DMS79 (cell line): ENCODE measurements at places on chromosomes 13 and 19.

DNA sequence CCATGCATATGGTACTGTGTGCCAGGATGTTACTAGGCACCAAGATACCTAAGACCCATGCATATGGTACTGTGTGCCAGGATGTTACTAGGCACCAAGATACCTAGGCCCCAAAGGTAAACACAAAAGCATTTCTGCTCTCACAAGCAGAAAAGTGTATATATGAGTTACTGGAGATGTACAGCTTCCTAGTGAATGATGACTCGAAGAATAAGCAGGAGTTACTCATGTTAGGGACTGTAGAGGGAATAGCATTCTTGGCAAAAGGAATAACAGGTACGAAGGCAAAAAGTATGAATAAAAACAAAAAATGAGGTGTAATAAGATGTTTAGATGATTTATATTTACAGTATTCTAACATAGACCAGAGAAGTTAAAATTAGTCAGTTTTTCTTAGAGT, 383.7 kb downstream of the DIAPH3 start:
- DNase-seq: no peak

DNA sequence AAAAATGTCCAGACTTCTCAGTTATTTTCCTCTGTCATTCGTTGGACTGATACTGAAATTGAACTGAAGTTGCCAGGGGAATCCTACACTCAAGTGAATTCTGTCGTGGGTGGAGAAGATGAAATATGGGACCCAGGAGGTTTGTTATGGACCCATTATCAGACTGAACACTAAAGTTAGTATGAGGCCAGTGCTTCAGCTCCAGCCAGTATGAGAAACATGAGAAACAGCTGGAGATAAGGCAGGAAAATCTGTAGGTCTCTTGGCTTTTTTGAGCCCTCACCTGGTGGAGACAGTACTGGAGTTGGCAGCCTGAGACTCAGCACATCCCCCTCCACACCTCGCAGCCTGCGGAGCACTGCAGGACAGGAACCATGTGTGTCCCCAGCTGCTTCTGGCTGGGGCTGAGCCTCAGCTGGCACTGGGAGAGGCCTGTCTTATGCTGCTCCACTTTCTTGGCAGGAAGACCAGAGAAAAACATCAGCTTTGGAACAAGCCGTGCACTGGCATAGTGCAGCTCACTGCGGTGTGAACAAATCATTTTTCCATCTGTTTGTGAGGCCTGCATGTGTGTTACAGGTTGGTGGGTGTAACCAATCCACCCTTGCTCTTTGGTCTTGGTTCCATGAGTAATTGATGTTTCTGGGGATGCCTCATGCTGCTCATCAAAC, 641.0 kb downstream of the FGF9 start:
- no peak for DNase-seq

DNA sequence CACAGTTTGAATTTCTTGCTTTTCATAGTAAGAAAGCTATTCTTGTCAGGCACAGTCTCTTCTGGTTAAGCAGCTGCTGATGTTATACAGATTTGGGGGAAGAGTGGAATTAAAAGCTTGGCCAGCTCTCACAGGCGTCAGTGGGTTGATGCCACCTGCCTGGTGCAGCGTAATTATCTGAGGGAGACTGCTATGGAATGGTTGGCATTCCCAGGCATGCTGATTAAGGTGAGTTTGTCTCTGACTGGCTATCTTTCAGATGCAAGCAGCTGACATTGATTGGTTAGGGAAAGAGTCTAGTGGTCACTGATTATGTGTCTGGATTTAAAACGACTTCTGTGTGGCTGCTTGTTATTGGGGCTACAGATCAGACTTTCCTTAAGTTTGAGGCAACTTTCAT, 948.4 kb downstream of the UQCRFS1 start:
- no peak for DNase-seq

GRCh38 chr13:50074843-50075242, 59.6 kb downstream of the KCNRG start:
- no peak for DNase-seq

GRCh38 chr13:60152114-60152513, 11.6 kb downstream of the DIAPH3 start:
- no peak for DNase-seq

DNA sequence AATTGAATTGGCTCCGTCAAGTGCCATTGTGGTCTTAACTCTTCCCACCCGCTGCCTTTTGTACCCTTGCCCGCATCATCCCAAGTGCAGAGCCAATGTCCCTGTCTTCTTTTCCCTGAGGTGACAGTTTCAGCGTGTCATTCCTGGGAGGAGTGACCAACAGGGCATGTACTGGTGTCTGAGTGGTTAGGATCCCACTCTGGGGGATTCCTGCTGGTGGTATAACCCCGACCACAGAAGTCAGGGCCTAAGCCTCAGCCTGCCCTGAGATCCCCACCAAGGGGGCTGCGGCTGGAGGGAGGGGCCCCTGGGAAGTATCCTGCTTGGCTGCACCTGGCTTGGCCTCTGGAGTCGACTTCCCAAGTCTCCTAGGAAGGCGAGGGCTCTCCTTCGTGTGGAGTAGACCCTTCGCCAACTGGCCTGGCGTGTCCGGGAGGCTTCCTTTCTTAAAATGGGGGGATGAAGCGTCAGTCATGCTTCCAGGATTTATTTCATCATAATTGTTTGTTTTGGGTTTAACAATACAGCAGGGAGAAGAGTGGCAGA, 40.6 kb downstream of the NFIX start:
- DNase-seq: no peak

DNA sequence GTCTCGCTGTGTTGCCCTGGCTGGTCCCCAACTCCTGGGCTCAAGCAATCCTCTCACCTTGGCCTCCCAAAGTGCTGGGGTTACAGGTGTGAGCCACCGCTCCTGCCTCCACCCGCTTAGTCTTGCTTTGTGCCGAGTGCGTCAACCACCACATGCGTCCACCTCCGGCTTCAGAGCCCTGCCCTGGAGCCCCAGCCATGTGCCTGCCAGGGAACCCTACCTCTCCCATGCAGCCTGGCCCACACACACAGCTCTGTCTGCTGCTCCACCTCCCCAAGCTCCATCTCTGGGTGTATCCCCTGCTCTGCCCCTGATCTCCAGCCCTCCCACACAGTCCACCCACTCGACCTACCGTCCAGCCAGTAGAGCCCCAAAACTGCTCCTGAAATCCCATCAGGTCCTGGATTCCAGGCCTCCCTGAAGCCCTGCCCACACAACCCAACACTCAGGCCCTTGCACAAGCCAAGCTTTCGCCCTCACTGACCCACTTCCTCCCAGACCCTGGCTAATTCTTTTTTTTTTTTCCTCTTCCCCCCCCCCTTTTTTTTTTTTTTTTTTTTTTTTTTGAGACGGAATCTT, 9.6 kb downstream of the CYP2F1 start:
- DNase-seq: no peak

DNA sequence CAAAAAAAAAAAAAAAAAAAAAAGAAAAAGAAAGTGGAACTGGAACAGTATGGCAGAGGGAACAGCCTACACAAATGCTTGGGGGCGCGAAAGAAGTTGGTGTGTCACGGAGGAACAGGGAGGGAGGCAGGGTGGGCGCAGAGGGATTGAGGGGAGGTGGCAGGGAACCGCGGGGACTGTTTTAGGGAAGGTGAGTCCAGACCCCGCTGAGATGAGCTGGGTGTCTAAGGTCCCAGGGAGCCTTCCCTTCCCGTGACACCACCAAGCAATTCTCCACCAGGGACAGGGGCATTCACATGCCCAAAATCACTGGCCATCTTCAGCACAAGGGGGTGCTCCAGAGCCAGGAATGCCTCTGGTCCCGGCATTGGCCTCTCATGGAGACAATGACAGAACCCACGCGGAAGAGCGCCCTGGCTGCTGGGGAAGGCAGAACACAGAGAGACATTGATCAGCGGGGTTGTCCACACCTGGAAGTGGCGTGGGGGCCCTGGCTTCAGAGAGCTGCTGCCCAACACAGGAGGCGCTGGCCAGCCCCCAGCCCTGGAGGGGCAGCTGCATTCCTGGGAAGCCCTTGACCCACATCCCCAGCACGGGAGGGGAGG, 6.9 kb downstream of the PEAK3 start:
- DNase-seq: no peak

GRCh38 chr13:95123726-95124125, 177.5 kb downstream of the ABCC4 start:
- DNase-seq: no peak

GRCh38 chr13:99380921-99381645, 73.9 kb upstream of the GPR183 start:
- DNase-seq: no peak

- DNase-seq: no peak
Observed at GRCh38 chr19:11061952-11062351, 27.3 kb upstream of the LDLR start.

- no peak for DNase-seq
Observed at GRCh38 chr13:104004572-104004971, 938.4 kb upstream of the SLC10A2 start.

- no peak for DNase-seq
Observed at GRCh38 chr19:2949939-2950285, 5.1 kb upstream of the ZNF77 start.

DNA sequence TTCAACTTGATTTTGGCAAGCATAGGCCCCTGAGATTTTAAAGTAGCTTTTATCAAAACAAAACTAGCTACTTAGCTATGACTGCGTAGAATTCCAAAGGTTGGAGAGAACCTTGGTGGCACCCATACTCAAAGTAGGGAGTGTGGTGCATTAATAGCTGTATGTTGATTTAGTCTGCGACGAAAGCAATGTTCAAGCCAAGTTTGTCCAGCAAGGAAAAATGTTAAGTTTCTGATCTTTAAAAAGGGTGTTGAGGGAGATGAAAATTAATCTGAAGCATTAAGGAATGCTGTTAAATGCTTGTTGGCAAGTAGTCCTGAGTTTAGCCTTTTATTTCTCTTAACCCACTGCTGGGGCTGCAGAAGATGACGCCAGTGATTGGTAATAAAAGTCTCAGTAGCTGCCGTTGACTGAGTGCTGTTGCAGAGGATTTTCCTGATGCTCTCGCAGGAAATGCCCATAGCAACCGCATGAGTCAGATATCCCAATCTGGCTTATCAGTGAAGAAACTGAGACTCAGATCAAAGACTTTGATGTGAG, 75.9 kb upstream of the RNF113B start:
- no peak for DNase-seq

DNA sequence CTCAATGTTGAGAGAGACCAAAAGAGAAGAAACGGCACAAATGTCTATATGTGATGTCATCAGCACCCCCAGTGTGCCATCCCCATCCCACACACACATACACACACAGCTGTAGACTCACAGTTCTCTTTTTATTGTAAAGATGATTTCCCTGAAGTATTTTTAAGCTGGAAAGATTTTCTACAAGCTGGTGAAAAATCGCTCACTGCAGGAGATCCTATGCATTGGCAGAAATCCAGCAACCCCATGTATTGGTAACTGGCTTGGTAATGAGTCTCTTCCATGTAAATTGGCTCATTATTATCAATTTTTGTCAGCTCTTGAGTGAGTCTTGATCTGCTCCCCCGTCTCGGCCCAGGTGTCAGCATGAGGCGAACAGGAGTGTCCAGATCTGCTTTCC, 107.1 kb upstream of the UQCRFS1 start:
- DNase-seq: no peak

- DNase-seq: no peak
Observed at GRCh38 chr13:97648171-97648880, 214.4 kb downstream of the RAP2A start.

- DNase-seq: no peak
Observed at GRCh38 chr13:98595134-98595533, 18.2 kb upstream of the STK24 start.
